CD4-positive, alpha-beta T cell treated with Interleukin-1 beta for 1 hour (primary cell): ENCODE measurements at places on chromosomes 4 and X.

DNA sequence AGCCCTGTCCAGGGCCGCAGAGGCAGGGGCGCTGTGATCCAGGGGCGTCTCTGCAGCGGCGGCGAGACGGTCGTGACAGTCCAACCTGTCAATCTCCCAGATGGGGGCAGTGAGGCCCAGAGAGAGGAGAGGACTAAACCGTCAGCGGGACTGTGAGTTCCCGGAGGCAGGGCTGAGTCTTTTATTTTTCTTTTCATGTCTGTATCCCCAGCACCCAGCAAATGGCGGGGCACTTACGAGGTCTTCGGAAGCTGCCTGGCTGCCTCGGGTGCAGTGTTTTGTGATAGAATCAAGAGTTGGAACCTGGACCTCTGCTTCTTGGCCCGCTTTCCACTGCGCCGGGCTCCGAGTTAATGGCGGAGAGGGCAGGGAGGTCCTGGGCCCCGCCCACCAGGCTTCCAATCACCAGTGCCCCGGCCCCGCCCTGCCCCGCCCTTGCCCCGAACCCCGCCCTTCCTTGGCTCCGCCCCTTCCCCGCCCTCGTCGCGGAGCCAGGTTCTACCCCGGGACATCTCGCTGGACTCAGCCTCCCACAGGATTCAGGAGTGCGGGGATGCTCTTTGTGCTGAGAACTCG, 35.3 kb upstream of the GRPEL1 start:
- DNase-seq, result peak; percentile 83

DNA sequence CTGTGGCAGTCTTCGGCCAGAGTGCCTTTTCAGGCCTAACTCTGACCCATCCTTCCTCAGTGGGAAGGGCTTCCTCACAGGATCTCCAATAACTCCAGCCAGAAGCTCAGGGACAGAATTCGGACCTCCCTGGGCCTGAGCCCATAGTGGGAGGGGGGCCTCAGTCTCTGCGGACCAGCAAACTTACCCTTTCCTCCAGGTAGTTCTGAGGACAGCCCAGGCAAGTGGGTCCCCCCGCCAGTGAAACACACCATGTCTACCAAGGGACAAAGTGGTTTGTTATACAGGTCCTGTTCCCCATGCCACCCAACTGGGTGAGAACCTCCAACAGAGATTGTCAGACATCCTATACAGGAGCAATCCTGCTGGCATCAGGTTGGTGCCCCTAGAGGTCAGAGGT, 350.4 kb downstream of the RAB28 start:
- DNase-seq, result no peak

GRCh38 chr4:1061760-1062159, 50.3 kb downstream of the FGFRL1 start:
- DNase-seq, result no peak

DNA sequence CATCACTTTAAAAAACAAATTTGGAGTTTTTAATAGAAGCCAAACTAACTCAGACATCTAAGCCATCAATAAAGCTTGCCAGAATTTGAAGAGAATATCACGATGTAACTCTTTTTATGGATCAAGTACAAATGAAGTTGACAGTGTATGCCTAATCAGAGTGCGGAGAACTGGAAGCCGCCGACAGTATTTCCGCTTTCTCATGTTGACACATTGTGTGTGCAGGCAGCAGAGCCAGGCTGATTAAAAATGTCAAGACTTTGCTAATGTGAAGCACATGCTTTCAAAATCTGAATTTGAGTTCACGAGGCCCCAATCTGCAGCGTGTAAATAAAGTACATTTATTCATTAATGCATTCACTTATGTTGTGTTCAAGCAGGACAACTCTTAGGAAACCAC, 161.2 kb downstream of the TENM3 start:
- no peak for DNase-seq

DNA sequence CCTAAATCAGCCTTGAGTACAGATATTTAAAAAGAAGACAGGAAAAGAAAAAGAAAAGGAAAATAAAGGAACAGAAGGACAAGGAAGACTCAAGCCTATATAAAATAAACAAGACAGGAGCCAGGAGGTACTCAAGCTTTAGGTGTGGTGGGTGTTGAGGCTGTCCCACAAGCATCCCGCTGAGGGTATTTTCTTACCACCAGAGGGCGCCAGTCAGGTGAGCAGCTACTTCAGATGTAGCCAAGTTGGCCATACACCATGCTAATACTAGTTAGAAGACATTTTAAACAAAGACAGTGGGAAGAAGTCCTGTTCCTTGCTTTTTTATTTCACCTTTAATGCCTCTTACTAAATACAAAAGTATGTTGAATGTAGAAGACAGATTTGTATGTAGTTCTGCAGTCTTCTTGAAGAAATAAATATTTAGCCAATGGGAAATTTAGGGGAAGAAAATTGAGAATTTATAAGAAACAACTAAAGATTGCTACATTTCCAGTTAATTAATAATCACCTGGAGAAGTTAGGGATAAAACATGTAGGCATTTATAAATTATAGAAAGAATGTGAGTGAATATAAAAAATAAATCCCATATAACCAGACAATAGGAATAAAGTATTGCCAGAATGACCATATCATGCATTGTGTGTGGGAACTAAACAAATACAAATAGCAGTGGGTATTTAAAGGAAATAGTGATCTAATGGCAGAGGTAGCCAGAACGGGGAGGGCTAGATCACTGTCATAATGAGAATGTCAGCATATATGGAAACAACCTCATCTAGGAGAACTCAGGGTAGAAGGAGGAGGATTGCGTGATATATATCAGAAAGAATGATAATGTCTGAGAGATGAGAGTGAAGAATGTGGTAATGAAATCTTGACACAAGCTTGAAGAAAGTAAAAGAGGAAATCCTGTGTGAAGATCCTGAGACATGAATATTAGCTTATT, 71.0 kb downstream of the MTHFD2L start:
- DNase-seq, result peak; percentile 72

DNA sequence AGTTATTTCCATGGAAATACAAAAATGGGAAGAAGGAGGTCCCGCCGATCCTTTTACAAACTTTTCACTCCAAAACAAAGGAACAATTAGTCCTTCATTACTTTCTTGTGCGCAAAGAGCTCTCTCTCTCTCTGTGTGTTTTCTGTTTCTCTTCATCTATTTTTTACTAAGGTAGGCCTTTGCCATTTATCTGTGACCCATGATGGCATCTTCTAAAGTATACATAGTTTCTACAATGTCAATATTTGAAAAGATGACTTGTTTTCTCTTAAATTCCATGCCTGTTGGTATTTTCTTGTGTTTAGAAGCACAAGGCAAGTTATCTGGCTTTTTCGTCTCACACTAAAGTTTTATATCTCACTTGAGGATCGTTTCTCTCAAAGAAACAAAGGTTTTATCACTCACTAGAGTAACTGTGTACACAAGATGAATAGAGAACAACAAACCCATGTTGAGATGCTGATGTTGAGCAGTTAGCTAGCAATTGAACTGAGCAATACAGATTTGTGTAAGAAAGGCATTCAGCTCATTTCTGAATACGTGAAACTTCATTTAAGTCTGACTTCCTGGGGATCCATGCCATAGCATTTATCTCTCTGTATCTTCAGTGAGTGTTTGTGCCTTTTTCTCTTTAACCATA, 250.3 kb downstream of the GBA3 start:
- DNase-seq, result no peak

DNA sequence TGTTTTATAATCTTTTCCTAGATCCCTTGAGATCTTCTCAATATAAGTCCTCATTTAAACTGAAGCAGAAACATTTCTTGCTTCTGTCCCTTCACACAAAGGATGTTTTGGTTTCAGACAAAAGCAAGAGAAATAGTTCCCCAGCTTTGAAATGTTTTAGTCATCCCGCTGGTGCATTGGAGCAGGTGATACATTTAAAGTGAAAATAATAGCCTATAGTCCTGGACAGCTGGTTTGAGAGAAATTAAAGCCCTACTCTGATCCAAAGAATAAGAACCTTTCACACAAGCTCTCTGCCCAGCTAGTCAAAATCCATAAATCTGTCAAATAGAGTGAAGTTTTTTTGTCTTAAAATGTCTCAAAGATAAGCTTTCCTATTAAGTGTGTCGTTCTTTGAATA, 79.4 kb downstream of the LUZP4 start:
- DNase-seq, result no peak

- no peak for DNase-seq
Measured at GRCh38 chr4:83961575-83961974, 425.7 kb downstream of the GPAT3 start.

DNA sequence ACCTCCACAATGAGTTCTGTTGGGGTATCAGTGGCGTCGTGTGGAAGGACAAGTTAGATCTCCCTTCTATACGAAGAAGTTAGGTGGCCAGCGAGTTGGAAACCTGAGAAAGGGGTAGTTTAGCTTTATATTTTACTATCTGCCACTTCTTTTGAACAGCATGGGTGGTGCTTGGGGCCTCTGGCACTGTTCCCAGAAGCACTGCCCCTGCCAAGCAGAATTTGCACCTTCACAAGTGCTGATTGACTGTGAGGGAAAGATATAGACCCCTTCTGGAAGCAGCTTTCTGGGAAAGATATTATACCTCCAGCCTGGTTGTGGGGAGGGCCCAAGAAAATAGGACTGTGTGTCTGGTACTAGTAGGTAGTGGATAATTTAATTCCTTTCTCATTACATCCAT, 246.9 kb downstream of the FBXO8 start:
- DNase-seq, result no peak

- DNase-seq, result no peak
Measured at GRCh38 chrX:15496824-15497223, 3.7 kb upstream of the PIR start.

GRCh38 chrX:134244043-134244442, 7.1 kb downstream of the CCDC160 start:
- DNase-seq, result no peak

GRCh38 chrX:107857837-107858236, 32.2 kb downstream of the MID2 start:
- no peak for DNase-seq

DNA sequence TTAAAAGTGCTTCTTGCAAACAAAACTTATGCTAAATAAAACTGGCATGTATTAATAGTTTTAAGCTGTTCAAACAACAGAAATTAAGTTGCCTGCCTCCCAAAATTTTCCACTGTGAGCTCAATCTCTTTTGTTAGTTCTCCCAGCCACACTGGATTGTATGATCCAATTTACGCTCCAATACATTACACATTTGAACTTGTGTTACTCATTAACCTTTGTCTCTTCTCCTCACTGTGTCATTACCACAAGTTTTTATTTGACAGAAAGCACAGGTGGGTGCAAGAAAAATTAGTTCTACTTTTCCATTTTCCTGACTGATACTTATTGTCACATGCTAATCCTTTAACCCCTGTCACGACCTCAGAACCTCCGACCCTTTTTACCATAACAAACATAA, 55.5 kb downstream of the SHISA3 start:
- no peak for DNase-seq

DNA sequence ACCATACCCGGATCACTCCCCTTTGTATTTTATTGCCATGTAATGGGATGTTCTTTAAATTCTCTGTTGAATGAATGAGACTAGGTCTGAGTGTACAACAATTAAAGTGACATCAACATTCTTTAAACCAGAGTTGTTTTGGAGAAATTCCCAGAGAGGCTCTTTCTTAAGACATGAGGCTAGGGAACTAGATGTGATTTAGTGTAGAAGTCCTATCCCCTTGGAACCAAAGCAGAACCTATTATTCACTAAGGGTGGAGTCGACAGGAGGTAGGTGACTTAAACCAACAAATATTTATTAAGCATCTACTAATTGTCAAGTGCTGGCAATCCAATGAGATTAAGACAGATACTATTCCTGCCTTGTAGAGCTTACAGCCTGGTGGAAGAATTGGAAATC, 1.7 kb downstream of the EIF1AX start:
- DNase-seq, result no peak

GRCh38 chr4:90349636-90350035, 222.4 kb downstream of the CCSER1 start:
- no peak for DNase-seq

DNA sequence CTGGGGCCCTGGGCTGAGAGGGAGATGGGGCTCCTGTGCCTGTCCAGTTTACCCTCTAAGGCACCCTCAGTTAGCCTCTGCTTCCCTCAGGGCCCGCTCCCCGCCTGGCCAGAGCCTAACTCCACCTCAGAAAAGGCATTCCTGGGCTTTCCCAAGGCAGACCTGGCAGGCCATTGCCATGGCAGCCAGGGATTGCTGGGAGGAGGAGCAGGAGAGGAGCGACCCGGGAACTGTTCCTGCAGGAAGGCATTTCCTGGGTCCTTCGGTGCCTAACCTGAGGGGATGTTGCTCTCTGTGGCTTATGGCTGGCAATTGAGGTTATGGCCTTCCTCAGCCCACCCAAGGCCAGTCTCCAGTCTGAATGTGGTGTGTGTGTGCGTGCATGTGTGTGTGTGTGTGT, 131.3 kb downstream of the PJA1 start:
- DNase-seq, result no peak

DNA sequence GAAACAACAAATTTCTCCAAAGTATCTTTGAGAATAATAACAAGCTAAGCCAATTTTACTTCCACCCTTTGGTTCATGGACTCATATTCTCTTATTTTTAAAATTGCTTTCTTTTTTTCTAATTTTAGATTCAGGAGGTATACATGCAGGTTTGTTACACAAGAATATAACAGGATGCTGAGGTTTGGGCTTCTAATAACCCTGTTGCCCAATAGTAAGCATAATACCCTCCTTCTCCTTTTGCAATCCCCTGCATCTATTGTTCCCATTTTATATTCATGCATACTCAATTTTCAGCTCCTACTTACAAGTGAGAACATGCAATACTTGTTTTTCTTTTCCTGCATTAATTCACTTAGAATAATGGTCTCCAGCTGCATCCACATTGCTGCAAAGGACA, 202.3 kb upstream of the FSTL5 start:
- DNase-seq, result no peak

- no peak for DNase-seq
Measured at GRCh38 chrX:40433160-40433559, 147.6 kb upstream of the ATP6AP2 start.

DNA sequence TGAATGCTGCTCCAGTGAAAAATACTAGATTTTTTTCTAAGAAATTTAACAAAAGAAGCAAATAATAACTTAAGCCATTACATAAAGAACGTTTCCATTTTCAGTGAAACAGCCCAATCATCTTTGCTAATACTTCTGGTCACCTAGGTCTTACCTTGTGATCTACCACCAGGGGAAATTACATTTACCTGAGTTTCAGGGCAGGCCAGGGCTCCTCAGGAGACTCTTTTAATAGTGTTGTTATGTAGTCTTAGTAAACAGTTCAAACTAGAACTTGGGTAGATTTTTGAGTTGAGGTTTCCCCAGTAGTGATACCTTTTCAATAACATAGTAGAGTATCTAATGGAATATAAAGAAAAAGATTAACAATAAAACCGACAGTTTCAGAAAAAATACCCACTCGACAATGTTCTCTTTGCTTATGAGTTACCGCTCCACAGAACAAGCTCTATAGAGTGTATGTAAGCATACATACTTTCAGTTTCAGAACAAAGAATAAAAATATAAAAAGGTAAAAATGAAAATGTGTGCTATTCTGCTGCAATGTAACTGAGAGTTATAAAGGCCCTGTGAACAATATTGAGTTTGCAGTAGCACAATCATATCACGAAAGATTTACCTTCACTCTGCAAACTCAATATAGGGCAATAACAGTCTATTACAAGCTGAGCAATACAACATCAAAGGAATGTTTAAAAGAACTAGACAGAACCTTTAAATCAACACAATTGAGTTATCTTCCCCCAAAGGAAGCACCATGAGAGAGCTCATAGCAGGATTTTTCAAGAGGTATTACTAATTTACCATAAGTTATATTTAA, 165.8 kb downstream of the ATOH1 start:
- no peak for DNase-seq
